Neural progenitor cell (in vitro differentiated cells): ENCODE measurements at places on chromosomes 4 and X. TPM values are rescaled to one million over a fixed set of nuclear protein-coding genes. Genes with fewer than 3 reads are reported as not detected.

PNMA5 gene
- total RNA-seq: not detected in 2 replicates

NAT8L gene
- 0.62 and 3.4 TPM in 2 replicates for total RNA-seq

SMIM10L2A gene
- total RNA-seq: 1.9 and 5.9 TPM in 2 replicates

FHDC1 gene
- 3.0 and 4.8 TPM in 2 replicates for total RNA-seq

ENPP6 gene
- not detected in 2 replicates for total RNA-seq

GRPR gene
- 2.8 and 4.1 TPM in 2 replicates for total RNA-seq

- no peak overlapping the region for H3K27ac ChIP-seq
- no peaks in the 10 kb centered on the region for H3K27me3 ChIP-seq
- H3K36me3 ChIP-seq: no peaks in the 10 kb centered on the region
- H3K4me3 ChIP-seq: no peak overlapping the region
- H3K4me1 ChIP-seq: no peaks in the 10 kb centered on the region
- DNase-seq: no peak
These were observed 282.2 kb downstream of the GUCY2F start for GRCh38 chrX:109199726-109200125.

GRCh38 chr4:109864134-109864533 is 16.2 kb downstream of the LRIT3 start:
- no peaks in the 10 kb centered on the region for H3K27me3 ChIP-seq
- H3K4me3 ChIP-seq: no peak overlapping the region
- no peaks in the 10 kb centered on the region for H3K4me1 ChIP-seq

- H3K4me1 ChIP-seq: no peaks in the 10 kb centered on the region
- no peaks in the 10 kb centered on the region for H3K36me3 ChIP-seq
- H3K4me3 ChIP-seq: no peak overlapping the region
- H3K27ac ChIP-seq: no peak overlapping the region
These were observed 7.7 kb downstream of the FGG start for GRCh38 chr4:154604696-154605200.

- H3K4me1 ChIP-seq: peaks cover 7% of the 10 kb centered on the region
- peak within 1 kb of the TSS; percentile 99 for H3K27ac ChIP-seq
- H3K36me3 ChIP-seq: no peaks in the 10 kb centered on the region
- H3K4me3 ChIP-seq: peak within 1 kb of the TSS; percentile 71
- DNase-seq: peak; percentile 94
These were observed at the start of gene GAB1 for GRCh38 chr4:143336781-143337599. Gene GAB1, plus strand, starts transcription at chr4:143336876. Its CDS starts 313 bp downstream, at chr4:143337189.

DNA sequence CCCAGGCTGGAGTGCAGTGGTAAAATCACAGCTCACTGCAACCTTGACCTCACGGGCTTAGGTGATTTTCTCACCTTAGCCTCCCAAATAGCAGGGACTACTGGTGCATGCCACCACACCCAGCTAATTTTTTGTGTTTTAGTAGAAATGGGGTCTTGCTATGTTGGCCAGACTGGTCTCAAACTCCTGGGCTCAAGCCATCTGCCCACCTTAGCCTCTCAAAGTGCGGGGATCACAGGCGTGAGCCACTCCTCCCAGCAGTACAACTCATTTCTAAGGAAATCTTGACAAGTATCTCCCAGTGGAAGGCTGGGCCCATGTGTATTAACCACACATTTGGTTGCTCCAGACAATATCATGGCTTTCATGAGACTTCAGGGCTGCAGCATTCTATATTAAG is 20.4 kb upstream of the PDLIM5 start:
- no peak for DNase-seq
- peaks cover 5% of the 10 kb centered on the region for H3K4me1 ChIP-seq
- H3K27me3 ChIP-seq: no peaks in the 10 kb centered on the region
- H3K4me3 ChIP-seq: no peak overlapping the region
- no peak overlapping the region for H3K27ac ChIP-seq
- H3K36me3 ChIP-seq: no peaks in the 10 kb centered on the region

DNA sequence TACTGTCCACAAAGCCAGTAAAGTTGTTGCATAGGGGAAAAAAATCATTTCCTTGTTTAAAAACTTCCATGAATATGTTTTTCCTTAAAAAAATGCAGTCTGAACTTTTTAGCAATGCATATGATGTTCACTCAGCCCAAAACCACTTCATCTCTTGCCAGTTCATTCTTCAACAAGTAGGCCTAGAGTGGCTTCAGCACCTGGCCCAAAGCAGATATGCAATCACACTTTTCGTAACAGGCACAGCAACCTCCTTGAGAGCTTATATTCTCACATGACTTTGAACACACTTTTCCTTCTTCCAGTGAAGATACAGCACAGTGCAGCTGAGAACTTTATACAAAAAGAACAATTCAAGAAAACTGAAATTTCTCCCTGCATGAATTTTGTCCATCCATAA is 128.6 kb downstream of the ADAMTS3 start:
- H3K27ac ChIP-seq: no peak overlapping the region
- H3K4me1 ChIP-seq: no peaks in the 10 kb centered on the region
- H3K36me3 ChIP-seq: no peaks in the 10 kb centered on the region
- no peak for DNase-seq
- H3K4me3 ChIP-seq: no peak overlapping the region

DNA sequence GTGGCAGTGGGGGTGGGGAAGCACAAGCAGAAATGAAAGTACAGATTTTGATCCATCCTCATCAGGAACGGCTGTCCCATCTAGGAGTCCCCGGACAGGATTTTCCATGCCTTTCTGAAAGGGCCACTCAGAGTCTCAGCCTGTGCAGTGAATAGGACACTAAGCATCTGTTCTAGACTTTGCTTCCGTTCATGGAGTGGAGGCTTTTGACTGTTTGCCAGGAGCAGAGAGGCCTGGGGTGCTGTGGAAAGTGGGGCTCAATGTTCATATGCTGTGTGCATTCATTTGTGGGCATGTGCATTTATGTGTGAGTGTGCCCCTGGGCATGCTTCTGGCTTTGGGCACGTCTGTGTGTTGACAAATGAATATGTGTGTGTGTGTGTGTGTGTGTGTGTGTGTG is 25.6 kb upstream of the MAMLD1 start:
- DNase-seq: no peak
- H3K4me1 ChIP-seq: no peaks in the 10 kb centered on the region
- no peak overlapping the region for H3K4me3 ChIP-seq
- no peak overlapping the region for H3K27ac ChIP-seq

GRCh38 chrX:11725631-11726442 is 32.2 kb upstream of the MSL3 start:
- no peak overlapping the region for H3K4me3 ChIP-seq
- no peaks in the 10 kb centered on the region for H3K36me3 ChIP-seq
- H3K27me3 ChIP-seq: no peaks in the 10 kb centered on the region
- no peak for DNase-seq
- H3K4me1 ChIP-seq: no peaks in the 10 kb centered on the region
- H3K27ac ChIP-seq: no peak overlapping the region

- no peaks in the 10 kb centered on the region for H3K36me3 ChIP-seq
- DNase-seq: peak; percentile 77
- H3K4me3 ChIP-seq: no peak overlapping the region
These were observed 38.2 kb downstream of the EDNRA start for GRCh38 chr4:147518846-147519767.

DNA sequence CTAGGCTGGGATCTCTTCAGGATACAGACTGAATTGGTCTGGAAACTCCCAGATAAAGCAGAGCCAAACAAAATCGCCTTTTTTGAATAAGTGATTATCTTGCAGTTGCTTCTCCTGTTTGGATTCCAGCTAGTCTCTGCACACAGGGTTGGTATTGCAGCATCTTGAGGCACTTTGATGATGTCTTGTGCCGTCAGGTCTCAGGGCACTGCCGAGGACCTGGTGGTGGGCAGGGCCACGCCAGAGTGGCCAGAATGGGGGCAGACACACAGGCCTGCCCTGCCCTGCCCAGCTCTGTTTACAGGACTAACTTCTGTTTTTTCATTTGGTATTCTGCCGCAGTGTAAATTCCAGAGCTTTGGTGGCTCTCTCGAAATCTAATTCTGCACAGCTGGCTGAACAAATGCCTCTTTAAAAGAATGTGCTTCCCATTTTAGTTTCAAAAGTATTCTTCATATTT is 276.1 kb downstream of the NR3C2 start:
- H3K36me3 ChIP-seq: no peaks in the 10 kb centered on the region
- no peak overlapping the region for H3K27ac ChIP-seq
- peaks cover 3% of the 10 kb centered on the region for H3K4me1 ChIP-seq
- no peaks in the 10 kb centered on the region for H3K27me3 ChIP-seq
- DNase-seq: no peak

DNA sequence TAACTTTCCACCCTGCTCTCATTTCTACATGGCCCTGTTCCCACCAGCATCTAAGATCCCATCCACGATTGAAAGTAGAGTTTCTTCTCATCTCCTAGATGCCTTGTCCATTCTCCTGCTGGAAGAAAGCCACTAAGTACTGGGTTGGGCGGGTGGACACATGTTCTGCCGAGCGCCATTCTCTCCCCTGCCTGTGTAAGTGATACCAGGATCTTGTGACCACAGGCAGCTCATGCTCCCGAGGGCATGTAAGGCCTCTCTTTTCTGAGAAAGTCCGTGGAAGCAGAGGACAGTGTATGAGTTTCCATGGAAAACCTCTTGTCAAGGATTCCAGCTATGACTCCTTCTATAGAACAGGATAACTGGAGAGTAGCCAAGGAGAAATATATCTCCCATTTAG is 3.3 kb upstream of the SLC25A4 start:
- no peaks in the 10 kb centered on the region for H3K36me3 ChIP-seq
- peaks cover 11% of the 10 kb centered on the region for H3K4me1 ChIP-seq
- DNase-seq: no peak
- H3K27me3 ChIP-seq: peaks cover 7% of the 10 kb centered on the region

DNA sequence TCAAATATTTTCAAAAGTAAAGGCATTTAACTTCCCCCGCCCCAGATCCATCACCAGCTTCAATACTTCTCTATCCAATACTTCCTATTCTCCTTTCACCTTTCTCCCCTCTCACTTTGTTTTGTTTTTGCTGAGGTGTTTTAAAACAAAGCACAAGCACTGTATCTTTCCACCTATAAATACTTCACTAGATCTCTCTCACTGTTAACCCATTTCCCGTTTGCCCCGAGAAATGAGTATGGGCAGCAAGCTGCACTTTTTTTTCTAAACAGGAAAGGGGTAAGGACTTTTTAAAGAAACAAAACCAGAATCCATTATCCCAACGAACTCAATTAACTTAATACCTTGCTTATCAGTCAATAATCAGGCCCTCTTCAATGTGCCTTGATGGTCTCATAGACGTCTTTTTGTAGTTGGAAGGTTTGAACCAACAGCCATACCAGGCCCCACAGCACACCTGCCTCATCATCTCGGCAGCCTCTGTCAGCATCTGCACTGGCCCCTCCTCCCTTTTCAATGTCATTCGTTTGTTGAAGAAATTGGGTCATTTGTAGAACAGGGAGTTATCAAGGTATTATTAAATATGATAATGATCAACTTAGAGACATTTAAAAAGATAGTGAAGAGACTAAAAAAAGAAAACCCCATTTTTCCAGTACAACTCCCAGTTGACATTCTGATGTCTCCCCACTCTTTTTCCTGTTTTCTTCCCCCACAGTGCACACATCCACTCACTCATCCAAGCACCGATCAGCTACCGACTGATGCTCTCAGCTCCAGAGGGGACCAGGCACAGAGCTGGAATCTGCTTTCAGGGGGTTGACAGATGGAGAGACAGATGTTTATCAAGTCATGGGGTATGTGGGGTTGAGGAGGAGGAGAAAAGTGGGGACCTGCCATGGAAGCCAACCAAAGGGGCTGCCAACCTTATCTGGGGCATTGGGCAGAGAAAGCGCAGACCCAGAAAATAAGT is 25.8 kb downstream of the CRMP1 start:
- peaks cover 13% of the 10 kb centered on the region for H3K4me1 ChIP-seq
- no peaks in the 10 kb centered on the region for H3K27me3 ChIP-seq
- no peak overlapping the region for H3K27ac ChIP-seq
- no peak overlapping the region for H3K4me3 ChIP-seq

GRCh38 chrX:106007815-106008214 is 30.7 kb downstream of the SERPINA7 start:
- no peaks in the 10 kb centered on the region for H3K27me3 ChIP-seq
- DNase-seq: no peak
- H3K36me3 ChIP-seq: no peaks in the 10 kb centered on the region
- H3K4me1 ChIP-seq: no peaks in the 10 kb centered on the region
- no peak overlapping the region for H3K27ac ChIP-seq

- H3K4me3 ChIP-seq: no peak overlapping the region
- no peaks in the 10 kb centered on the region for H3K27me3 ChIP-seq
- no peak overlapping the region for H3K27ac ChIP-seq
- no peaks in the 10 kb centered on the region for H3K36me3 ChIP-seq
- no peak for DNase-seq
- no peaks in the 10 kb centered on the region for H3K4me1 ChIP-seq
These were observed 69.7 kb downstream of the FANCB start for GRCh38 chrX:14802943-14803710.

DNA sequence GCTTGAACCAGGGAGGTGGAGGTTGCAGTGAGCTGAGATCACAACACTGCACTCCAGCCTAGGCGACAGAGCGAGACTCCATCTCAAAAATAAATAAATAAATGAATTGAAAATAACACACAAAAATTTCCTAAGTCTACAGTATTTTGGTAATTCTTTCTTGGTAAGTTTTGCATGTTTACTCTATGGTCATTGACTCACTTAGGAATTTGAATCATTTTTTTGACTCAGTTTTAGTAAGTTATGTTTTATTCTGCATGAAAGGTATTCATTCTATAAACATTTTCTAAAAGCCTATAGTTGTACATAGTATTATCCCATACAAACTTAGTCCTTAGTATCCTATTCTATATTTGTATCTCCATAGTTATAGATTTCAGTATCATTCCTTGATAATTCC is 772.9 kb upstream of the SLIT2 start:
- H3K27me3 ChIP-seq: no peaks in the 10 kb centered on the region
- H3K27ac ChIP-seq: no peak overlapping the region

DNA sequence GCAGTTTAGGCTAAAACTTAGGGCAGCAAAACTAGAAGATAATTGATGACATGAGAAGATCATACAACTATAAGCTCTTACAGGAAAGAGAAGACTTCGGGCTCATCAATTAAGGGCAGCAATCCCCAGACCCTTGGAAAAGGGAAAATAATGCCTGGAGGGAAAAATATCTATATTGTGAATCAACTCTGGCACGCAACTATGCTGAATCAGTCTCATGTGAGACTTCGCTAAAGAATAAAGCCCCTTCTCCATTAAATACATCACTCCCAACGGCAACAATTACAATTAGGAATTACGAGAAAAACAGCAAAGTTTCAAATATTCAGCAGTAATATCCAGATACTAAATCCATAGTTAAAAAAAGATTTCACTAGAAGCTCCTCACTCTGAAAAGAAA is 2016.8 kb upstream of the IGFBP7 start:
- H3K4me1 ChIP-seq: no peaks in the 10 kb centered on the region
- no peak overlapping the region for H3K4me3 ChIP-seq
- H3K27ac ChIP-seq: no peak overlapping the region

- DNase-seq: no peak
- H3K36me3 ChIP-seq: no peaks in the 10 kb centered on the region
- H3K4me1 ChIP-seq: no peaks in the 10 kb centered on the region
These were observed 516.4 kb upstream of the BOD1L1 start for GRCh38 chr4:14143892-14144291.

DNA sequence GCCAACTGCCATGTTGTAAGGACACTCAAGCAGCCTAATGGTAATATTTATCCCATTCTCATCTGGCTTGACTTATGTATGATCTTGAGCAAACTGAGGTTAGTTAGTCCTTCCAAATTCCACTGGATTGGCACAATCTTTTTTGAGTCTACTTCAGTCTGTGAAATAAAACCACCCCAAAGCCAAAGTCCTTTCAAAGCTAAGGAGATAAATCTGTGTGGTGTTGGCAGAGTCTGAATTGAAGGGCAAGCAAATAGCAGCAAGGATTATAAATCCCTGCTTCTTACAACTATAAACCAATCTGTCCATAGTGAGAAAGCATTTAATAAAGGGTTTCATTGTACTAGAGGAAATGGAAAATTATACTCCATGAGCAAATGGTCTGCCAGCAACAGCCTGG is 233.9 kb upstream of the GLRA2 start:
- peaks cover 5% of the 10 kb centered on the region for H3K4me1 ChIP-seq
- DNase-seq: no peak
- H3K4me3 ChIP-seq: no peak overlapping the region
- no peak overlapping the region for H3K27ac ChIP-seq
- no peaks in the 10 kb centered on the region for H3K36me3 ChIP-seq
